SK-N-MC (cell line): ENCODE measurements at places on chromosomes 2 and 18.

GRCh38 chr2:201807452-201807999, 1.2 kb downstream of the CDK15 start:
- no peak for DNase-seq

- DNase-seq, result no peak
These were observed 19.8 kb downstream of the GPC1 start for GRCh38 chr2:240455272-240455646.

GRCh38 chr2:145551686-145552085, 1031.8 kb upstream of the ZEB2 start:
- peak; percentile 86 for DNase-seq

DNA sequence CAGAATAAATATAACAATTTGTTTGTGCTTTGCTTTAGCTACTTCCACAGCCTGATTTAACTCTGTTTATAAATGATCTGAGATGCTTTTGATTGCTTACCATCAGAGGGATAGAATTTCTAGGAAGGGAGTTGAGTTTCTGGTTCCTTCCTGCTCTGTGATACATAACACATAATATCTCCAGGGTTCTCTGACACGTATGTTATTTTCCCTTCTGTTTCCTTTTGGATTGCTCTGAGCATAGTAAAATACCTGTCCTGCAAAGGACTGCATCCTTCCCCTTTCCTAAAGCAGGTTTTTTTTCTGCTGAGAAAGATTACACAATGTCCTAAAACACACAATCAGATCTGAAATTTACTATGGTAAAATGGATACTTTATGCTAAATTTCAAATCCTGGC, 76.1 kb downstream of the CABYR start:
- DNase-seq, result no peak

- no peak for DNase-seq
These were observed 1.3 kb downstream of the MOB4 start for GRCh38 chr2:197517150-197517549.

- DNase-seq, result no peak
These were observed 25.6 kb downstream of the ZNF407 start for GRCh38 chr18:74623047-74623816.

GRCh38 chr18:55539240-55539639, 48.8 kb downstream of the TCF4 start:
- DNase-seq, result no peak

- no peak for DNase-seq
These were observed 52.8 kb upstream of the RMDN2 start for GRCh38 chr2:37872192-37872750.

DNA sequence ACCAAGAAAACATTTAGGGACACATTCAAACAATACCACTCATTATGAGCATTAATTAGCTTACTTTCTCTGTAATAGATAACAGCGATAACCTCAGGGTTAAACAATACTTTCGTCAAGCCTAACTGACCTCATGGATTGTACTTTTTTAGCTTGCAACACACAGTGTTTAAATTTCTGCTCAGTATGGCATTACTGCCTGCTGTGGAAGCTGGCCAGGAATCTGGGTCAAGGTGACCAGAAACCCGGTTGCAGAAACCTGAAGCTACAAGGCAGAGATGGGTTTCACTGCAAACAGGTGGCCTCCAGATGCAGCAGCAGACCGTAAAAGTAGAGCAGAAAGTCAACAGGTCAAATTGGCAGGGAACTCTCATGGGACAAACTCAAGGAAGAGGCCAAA, 123.8 kb upstream of the FHL2 start:
- no peak for DNase-seq

DNA sequence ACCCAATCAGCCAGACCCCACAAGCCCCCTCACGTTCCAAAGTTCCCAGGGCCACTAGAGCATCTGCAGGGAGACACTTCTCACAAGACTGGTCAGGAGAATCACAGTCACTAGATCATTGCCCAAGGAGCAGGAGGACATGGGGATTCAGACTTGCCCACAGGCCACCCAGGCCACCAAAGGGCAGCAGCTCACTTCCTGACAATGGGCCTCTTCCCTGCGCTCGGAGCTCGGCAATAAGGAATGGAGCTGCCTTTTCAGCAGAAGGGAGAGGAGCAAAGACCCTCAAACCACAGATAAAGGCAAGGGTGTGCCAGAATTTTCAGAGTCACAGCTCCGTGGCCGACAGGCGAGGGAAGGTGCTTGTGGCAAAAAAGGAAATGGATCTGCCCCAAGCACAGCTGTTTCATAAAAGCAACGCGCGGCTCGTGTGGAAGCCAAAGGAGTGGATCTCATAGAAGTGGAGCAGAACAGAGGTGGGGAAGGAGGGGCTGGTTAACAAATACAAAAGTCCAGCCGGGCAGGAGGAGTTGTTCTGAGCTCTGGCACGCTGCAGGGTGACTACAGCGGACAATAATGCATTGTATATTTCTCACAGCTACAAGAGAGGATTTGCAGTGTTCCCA, 72.1 kb downstream of the EDAR start:
- DNase-seq, result no peak

DNA sequence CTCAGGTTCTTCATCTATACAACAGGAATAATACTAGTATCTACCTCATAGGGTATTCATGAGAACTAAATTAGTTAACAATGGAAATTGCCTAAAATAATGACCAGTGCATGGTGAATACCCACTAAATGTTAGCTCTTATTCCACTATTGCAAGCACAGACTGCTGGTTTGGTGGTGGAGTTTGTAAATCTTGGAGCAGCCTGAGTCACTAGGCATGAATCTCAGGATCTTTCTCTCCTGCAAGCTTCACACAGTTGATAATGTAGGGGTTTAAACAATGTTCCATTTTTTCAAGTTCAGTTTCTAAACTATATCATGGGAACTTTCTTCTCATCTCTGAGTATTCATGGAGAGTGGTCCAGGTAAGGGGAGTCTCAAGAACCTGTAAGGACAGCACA, 84.0 kb downstream of the OSR1 start:
- DNase-seq, result no peak

DNA sequence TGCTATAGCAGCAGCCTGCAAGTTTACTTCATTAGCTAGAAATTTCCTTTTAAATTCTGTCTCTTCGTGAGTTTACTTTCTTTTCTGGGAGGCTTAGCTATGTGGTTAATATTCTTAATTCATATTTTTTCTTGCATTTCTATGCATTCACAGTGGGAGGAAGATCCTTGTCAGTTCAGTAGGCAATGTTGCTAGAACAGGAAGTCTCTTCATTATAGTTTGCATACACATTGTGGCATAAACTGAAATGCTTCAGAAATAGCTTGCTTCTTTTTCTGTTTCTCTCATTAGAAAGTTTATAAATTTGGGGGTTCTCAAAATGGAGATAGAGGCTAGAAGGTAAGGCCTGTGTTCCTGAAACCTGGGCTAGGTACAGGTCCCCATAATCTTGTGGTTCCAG, 8.1 kb upstream of the ARHGAP15 start:
- no peak for DNase-seq

GRCh38 chr2:28869494-28870145, 489 bp downstream of the TRMT61B start:
- no peak for DNase-seq

GRCh38 chr18:71115261-71115660, 826.4 kb downstream of the SOCS6 start:
- no peak for DNase-seq

- no peak for DNase-seq
These were observed 149.0 kb downstream of the LAMA3 start for GRCh38 chr18:23838233-23838632.

GRCh38 chr2:89844221-89844943, 1152.9 kb downstream of the RPIA start:
- no peak for DNase-seq

GRCh38 chr18:48660346-48661228, 121.8 kb downstream of the CTIF start:
- DNase-seq, result no peak

- no peak for DNase-seq
These were observed 99.1 kb downstream of the EN1 start for GRCh38 chr2:118748245-118748885.

DNA sequence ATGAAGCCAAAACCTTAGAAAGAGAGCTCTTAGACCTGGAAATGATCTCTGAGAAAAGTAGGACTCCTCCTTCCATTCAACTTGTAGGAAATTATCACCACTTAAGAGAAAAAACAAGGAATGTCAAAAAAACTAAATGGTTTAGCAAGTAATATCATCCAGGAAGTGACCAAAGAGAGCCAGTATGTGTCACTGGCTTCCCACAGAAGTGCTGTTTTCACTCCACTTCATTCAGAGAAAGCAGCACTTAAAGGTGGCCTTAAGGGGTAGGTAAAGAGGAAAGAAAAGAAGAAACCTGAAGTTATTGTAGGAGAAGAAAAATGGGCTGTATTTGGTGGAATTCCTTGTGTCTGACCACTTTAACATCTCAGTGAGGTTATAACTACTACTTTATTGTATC, 414.4 kb upstream of the ETAA1 start:
- no peak for DNase-seq

DNA sequence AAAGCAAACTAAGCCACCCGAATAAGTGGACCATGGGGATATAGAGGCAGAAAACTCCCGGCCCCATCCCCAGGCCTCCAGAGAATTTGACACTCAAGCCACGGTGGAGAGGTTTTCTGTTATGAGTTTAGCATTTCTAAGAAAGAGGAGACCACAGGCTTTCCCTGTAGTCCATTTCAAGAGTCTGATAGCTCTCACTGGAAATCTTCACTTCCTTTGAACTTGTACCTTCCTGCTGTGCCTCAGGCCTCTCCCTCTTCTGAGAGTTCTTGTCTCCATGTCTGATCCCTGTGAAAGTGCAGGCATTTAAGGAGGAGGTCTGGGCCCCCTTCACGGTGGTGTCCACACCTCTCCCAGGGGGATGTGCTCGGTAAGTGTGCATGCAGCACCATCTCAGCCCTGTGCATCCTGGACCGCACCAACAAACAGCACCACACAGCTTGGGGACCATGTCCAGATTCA, 113.7 kb downstream of the BCL2 start:
- DNase-seq, result no peak

GRCh38 chr2:890791-891190, 59.9 kb upstream of the SNTG2 start:
- DNase-seq, result no peak

DNA sequence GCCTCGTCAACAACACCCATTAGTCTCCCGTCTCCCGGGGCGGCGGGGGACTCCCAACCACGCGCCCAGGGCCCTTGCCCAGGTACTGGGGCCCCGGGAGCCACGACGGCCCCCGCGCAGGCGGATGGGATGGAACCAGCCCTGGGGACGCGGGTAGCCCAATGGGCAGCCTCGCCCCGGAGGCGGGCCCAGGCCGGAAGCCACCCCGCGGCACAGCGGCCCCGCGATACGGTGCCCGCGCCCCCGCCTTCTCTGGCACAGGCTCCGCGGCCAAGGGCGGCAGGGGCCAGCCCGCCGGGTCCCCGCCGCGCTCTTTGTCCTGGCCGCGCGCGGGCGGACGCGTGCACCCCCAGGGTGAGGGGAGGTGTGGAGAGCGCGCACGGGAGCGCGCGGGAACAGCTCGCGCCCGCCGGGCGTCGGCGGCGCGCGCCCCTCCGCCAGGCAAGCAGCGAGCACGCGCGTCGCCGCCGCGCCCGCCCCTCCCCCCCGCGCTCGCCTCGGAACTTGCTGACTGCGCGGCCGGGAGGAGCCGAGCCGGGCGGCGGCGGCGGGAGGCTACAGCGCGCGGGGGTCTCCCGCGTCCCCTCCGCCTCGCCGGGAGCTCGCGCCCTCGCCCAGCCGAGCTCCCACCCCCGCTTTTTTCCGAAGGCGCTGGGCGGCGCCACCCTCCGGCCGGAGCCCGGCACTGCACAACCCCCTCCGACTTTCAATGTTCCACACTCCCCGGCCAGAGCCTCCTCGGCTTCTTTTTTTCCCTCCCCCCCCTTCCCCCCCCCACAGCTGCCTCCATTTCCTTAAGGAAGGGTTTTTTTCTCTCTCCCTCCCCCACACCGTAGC, at the start of gene UBE2E3:
Gene UBE2E3, plus strand, starts transcription at position 500 of the 837 bp plus-strand sequence. CDS start 1,438 bp downstream, outside the sequence.
- no peak for DNase-seq

GRCh38 chr2:216916956-216917650, 57.2 kb upstream of the TNP1 start:
- DNase-seq, result no peak

GRCh38 chr18:41666231-41666630, 288.8 kb upstream of the PIK3C3 start:
- no peak for DNase-seq

GRCh38 chr2:214674278-214674677, 135.2 kb downstream of the BARD1 start:
- no peak for DNase-seq

GRCh38 chr2:222615320-222615719, 40.6 kb downstream of the FARSB start:
- DNase-seq, result no peak

- DNase-seq, result no peak
These were observed 302.8 kb downstream of the NCKAP5 start for GRCh38 chr2:133265432-133265949.

DNA sequence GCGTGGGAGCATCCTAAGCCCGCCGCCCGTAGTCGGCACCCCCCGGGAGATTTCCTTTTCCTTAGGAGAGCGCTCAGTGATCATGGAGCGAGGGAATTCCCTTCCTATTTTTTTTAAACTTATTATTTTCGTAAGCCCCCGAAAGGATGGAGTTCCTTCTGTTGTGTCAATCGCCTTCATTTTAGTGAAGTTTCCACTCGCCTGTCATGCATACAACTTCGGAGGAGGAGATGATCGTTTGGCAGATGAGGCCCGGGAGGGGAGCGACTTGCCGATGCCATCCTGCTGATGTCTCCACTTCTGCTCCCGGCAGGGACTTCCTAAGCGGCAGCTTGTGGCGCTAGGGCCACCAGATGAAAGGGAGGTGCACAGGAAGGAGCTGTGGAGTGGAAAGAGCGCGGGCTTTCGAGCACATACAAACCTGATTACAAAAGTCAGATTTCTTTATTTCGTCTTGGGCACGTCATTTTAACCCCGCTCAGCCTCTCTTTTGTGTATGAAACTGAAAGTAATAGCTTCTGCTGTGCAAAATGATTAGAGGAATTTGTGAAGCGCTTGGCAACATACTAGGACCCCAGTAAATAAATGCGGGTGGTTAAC, at the start of gene ADGRF3:
Gene ADGRF3, minus strand, starts transcription at position 336 of the 600 bp plus-strand sequence. CDS start 555 bp downstream, outside the sequence.
- DNase-seq, result no peak

DNA sequence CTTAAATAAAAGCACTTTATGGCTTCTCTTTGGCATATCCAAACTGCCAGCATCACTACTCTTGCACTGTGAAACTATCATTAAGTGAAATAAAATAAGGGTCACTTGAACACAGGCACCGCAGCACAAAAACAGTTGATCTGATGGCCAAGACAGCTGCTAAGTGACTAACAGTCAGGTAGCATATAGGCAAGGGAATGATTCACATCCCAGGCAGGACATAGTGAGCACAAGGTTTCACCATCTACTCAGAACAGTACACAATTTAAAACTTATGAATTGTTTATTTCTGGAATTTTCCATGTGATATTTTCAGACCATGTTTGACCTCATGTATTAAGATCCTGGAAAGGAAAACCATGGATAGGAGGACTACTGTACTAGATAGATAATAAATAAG, 214.2 kb downstream of the MREG start:
- no peak for DNase-seq

DNA sequence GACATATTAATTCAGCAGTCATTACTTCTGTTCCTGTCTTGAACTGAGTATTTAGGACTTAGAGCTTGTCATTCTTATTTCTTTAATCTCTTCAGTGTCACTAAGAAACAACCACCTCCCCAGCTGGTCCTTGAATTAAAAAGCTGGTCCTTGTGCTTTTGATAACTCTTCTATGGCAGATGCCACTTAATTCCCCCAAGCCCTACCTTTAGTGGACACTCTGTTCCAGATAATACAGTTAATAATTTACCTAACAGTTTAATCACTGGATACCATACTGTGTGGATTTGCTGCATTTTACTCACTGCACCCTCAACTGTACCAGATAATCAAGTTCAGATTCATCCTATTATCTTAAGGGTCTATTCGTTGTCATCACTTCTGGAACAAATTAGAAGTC, 73.1 kb downstream of the SKA1 start:
- DNase-seq, result no peak
